ENCODE measurements at places on chromosomes 6 and 20.

- no peak for DNase-seq
Measured at GRCh38 chr20:3430376-3431069, 23.1 kb upstream of the DNAAF9 start.

DNA sequence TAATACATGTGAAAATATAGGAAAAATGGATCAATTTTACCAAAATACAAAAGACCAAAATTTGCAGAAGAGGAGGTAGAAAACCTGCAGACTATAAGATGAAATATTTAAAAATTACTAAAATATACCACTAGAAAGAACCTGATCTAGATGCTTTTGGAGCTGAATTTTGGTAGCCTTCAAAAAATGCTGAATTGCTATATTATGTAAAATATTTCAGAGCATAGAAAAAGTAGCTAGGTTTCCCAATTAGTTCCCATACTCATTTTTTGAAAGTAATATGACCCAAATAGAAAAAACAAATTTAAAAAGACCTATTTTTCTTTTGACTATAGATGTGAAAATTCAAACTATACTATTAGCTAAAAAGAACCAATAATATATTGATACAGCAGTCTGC, 3.6 kb upstream of the EPPIN start:
- no peak for DNase-seq

GRCh38 chr6:45293306-45293705, 34.8 kb upstream of the RUNX2 start:
- no peak for DNase-seq

- no peak for DNase-seq
Measured at GRCh38 chr6:63597141-63598048, 25.1 kb downstream of the LOC128125822 start.

DNA sequence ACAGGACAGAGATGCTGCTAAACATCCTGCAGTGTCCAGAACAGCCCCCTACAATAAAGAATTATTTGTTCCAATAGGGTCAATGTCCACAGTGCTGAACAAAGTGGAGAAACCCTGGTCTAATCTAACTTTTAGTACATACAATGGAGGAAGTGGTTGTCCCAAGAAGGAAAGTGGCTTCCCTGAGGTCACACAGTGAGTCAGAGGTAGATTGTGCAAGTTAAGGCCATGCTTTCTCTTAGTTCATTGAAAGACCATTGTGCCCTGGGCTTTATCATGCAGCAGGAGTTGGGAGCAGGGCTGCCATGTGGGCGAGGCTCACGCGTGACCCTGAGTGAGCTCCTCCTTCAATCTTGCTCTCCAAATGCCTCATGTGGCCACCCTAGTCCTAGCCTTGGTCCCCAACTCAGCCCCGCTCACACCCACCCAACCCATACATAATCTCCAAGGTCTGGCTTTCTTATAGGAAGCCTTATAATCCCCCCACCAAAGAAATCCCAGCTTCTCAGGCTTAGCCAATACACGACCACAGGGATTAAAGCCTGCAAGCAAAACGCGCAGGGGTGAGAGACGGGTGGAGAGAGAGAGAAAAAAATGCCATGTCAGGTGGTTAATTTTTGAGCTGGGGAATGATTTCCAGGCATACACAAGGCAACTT, 19.9 kb downstream of the SLC13A3 start:
- no peak for DNase-seq

GRCh38 chr20:45487231-45487635, 17.7 kb downstream of the WFDC2 start:
- DNase-seq, result no peak

DNA sequence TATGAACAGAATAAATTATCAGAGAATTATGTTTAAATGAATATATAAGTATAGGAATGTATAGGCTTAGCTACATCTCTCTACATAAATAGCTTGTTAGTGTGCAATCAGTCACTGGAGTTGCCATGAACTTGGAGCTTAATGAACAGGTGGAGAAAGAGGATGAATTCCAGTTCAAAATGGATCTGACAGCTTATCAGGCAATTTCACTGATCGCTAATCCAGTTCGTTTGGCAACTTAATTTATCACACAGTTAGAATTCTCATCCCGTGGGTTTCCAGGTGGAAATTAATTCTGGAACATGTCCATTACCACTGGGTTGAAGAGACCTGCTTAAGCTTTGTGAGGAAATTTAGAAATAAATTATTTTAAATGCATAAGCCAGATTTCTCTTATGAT, 118.1 kb downstream of the MACROD2 start:
- no peak for DNase-seq

DNA sequence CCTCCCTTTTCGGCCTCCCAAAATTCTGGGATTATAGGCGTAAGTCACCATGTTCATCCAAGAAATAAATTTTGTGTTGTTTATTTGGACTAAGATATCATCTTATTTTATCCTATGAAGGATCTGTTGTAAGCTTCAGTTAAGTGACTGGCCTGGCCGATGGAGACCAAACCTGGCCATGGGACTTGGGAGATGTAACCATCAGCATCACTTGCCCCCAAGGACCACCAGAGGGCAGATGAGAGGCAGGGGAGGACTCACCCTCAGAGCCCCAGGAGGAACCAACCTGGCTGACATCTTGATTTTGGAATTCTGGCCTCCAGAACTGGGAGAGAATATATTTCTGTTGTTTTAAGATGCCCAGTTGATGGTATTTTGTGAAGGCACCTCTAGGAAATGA, 266.7 kb downstream of the CDH26 start:
- DNase-seq, result no peak

GRCh38 chr6:150176659-150177058, 33.8 kb downstream of the PPP1R14C start:
- DNase-seq, result no peak

GRCh38 chr6:111985202-111985731, 68.6 kb upstream of the CCN6 start:
- DNase-seq, result no peak

GRCh38 chr20:25081730-25082497, at the start of gene VSX1:
Gene VSX1, minus strand, starts transcription at chr20:25082141. Its CDS starts 45 bp downstream, at chr20:25082096.
- no peak for DNase-seq

DNA sequence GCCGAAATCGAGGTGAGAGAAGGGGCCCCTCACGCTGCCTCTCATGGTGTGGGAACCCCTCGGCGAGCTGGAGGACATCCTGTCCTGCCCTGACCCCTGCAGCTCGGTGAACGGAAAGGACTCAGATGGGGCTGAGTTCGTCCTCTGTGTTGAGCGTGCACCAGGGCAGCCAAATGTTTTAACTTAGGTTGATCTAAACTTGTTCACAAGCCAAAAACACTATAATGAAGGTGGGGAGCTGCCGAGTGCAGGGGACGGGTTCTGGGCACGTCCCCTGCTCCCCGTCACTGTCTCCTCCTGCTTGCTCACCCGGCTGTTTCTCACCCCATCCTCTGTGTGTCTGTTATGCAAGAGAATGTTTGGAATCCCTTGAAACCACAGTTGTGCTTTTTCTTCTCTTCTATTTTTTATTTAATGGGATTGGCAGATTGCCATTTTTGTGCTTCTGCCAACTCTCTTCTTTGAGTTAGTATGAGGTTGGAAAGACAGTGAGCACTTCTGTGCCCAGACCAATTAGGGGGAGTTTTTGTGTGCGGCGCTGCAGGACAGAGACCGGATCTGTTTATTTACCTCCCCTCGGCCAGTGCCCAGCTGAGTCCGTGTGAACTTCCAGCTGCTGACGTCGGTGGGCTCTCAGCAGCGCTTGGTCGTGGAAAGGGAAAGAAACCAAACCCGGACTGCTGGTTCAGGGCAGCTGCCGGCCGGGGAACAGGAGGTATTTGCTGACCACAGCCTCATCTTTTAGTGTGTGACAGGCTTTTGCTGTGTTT, 158.1 kb downstream of the DTNBP1 start:
- DNase-seq, result no peak

DNA sequence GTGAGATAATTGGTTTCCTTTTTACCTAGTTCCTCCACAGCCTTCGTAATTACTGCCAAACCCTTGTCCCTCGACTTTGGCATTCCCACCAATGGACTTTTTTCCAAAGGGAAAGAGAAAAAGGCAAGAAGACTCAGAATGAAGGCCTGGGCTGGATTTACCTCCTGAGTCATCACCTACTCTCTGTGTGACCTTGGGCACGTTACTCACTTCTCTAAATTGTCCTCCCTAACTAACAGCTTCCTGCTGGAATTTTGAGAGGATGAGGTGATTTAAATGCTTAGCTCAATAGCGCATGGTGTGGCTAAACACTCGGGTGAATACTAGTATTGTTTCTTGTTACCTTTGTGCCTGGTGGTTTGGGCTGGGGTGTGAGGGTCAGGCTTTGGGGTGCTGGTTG, 146.6 kb downstream of the DHX35 start:
- no peak for DNase-seq

GRCh38 chr20:4867051-4867450, 134.3 kb downstream of the SLC23A2 start:
- no peak for DNase-seq

GRCh38 chr6:120903836-120904235, 430.4 kb downstream of the TBC1D32 start:
- no peak for DNase-seq

- no peak for DNase-seq
Measured at GRCh38 chr6:35727231-35727934, 9.4 kb upstream of the ARMC12 start.

GRCh38 chr6:79375635-79376337, 141.3 kb upstream of the HMGN3 start:
- DNase-seq, result no peak

- DNase-seq, result no peak
Measured at GRCh38 chr20:19743640-19743995, 14.4 kb upstream of the RIN2 start.

DNA sequence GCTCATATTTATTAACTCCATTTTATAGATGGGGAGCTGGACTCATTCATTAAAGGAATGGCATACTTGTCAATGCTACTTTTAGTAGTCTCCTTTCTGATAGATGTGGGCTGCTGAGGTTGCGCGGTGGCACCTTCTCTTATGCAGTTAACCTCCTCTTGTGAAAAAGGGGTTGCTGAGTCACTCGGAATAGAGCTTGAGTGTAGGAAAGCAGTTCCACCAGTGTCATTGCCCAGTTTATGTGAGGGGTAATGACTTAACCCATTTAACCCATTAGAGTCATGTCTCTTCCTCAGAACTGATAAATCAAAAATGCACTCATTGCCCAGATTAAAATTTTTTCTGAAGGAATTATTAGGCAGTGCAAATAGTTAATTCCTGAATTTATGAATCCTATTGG, 6.3 kb downstream of the MAPK14 start:
- DNase-seq, result peak; percentile 12

DNA sequence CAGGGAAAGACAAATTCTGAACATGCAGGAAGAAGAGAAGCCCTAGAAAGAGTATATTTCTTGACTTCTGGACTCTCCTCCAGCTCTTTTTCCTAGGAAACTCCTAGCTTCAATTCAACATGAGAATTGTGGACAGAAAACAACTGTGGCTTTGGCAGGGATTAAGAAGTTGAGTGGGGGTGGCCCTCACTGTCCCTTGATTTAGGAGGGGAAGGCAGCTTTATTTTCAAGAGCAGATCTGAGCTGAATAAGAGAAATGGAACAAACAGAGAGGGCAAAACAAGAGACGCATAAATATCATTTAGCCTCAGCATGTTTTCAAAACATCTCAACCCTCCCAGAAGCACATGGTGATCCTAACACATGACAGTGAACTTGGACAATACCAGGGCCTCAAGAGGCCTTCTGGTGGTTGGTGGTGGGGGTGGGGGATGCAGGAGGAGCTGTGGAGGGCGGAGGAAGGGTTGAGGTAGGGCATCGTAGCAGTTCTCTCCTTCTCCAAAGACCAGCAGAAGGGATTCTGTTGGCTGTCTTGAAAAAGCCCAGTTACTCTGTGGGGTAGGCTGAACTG, 21.1 kb upstream of the TAGAP start:
- no peak for DNase-seq

GRCh38 chr6:128395188-128395587, 125.2 kb downstream of the PTPRK start:
- no peak for DNase-seq

GRCh38 chr6:138652824-138653223, 120.7 kb upstream of the CCDC28A start:
- no peak for DNase-seq

DNA sequence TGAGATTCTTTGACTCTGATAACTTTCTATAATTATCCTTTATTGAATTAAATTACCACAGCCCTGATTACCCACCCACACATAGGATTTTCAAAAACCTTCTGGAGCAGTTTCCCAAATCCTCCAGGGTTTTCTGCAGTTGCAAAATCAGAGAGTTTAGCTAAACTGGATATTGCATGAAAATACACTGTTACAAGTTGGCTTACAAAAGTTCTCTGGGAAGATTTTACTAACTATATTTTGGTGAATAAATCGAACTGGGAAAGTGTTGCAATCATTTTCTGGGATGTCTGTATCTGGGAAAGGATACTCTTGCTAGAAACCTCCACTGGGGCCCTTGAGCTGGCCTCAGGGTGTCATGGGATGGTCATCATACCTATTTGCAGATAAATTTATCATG, 97.6 kb upstream of the STMND1 start:
- no peak for DNase-seq

GRCh38 chr6:12138936-12139335, 126.8 kb downstream of the HIVEP1 start:
- no peak for DNase-seq

DNA sequence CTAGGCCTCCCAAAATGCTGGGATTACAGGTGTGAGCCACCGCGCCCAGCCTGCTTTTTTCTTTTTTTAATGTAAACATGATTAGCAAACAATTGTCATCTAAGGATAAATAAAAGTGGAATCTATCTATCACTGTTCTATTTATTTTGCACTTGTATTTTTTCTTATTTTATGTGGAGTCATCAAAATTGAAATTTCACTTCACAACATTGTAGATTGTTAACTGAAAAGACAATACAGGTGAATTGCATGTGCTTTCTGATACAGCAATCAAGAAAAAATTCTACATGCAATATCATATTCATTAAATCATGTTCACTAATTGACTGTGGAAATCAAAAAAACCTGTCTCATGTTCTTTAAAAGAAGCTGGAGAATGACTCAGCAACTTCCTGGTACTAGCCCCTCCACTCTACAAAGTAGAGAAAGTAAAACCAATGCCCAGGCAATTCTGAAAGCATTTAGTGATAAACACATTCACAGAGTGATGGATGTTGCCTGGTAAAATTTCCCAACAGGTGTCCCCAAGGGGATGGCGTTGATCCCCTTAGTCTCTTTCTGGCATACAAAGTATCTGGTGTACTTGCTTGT, 10.7 kb upstream of the RFX6 start:
- no peak for DNase-seq

- DNase-seq, result no peak
Measured at GRCh38 chr6:34207695-34208443, 28.8 kb upstream of the HMGA1 start.

DNA sequence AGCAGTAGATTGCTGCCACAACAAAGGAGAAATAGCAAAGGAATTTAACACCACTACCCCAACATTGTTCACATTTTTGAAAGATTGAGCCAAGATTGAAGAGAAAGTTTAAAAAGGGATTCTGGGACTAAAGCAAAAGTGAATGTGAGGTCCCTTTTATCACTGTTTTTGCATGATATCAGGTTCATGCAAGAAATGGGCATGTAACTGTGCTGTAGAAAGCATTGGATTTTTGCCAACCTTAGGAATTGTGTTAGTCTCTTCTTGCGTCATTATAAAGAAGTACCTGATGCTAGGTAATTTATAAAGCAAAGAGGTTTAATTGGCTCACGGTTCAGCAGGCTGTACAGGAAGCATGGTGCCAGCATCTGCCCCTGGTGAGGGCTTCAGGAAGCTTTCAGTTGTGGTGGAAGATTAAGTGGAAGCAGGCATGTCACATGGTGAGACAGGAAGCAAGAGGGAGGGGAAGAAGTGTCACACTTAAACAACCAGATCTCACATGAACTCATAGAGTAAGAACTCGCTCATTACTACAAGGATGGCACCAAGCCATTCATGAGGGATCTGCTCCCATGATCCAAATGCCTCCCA, 4.6 kb upstream of the GJB7 start:
- no peak for DNase-seq

- no peak for DNase-seq
Measured at GRCh38 chr20:9353916-9354276, 160.5 kb upstream of the LAMP5 start.
